CD8-positive, alpha-beta T cell (primary cell): ENCODE measurements at places on chromosomes 7 and 10. TPM values are rescaled to one million over a fixed set of nuclear protein-coding genes. Genes with fewer than 3 reads are reported as not detected.

The SPDYE9 gene
- not detected for total RNA-seq

- no peak for DNase-seq
These were observed 825 bp downstream of the TMEM176A start for GRCh38 chr7:150801242-150801945.

The EPO gene
- not detected for total RNA-seq

- no peak for DNase-seq
These were observed 1.6 kb downstream of the GLUD1 start for GRCh38 chr10:87092861-87093631.

DNA sequence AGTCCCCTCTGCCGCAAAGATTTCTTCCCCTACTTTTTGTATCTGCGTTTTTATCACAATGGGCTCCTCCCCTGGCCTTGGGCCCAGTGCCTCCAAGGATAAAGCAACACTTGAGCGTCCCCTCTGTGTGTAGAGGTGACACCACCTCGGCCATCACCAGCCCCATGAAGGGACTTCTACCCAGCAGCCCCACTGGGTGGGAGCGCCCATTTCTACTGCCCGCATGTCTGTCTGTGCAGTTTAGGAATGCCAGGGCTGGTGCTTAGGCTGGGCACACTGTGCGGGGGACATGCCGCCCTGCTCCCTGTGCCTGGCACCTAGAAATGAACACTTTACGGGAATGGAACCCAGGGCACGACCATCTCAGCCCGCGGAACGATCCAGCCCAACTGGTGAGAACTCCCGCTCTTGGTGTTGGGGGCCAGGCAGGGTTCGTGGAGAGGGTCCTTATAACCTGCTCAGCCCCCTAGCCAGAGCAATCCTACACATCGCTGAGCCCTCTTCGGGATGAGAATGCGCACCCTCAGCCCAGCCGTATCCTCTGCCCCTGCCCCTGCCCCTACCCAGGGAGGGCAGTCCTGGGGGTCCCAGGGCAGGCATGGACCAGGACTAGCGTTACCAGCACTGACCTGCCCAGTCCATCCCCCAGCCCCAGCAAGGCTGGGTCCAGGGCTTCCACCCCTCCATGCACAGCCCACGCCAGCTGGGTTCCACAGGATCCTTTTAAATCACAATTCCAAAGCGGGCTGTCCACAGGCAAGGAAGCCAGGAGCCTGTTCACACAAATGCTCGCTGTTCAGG lies 12.8 kb downstream of the CRYGN start:
- DNase-seq, result no peak

The TMEM236 gene
- total RNA-seq, result not detected

DNA sequence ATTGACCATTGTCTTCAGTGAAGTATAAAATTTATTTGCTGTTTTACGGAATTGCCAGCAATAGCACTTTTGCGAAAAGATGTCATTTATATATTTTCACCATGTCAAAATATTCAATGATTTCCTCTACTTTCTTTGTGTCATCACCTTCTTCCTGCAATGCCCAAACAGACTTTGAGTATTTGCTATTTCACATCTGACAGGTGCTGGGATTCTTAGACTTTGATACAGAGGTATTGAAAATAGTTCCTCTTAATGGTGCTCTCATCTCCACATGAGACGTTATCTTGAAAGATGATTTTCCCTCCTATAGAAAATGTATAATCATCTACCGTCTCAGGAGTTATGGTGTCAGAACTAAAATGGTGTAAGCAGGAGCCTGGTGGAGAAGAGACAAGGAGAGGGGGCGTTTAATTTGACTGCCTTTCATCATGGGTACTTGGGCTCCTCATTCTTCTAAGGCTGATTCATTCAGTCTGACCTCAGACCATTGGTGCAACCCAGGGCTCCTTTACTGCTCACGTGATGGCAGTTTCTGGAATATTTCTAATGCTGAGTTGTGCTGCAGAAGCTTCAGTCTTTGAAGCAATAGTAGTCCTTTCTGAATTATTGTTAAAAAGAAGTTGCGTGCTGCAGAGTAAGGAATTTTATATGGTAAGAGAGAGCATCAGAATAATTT lies 404.6 kb downstream of the PHTF2 start:
- no peak for DNase-seq

The HOXA10 gene
- not detected for total RNA-seq

DNA sequence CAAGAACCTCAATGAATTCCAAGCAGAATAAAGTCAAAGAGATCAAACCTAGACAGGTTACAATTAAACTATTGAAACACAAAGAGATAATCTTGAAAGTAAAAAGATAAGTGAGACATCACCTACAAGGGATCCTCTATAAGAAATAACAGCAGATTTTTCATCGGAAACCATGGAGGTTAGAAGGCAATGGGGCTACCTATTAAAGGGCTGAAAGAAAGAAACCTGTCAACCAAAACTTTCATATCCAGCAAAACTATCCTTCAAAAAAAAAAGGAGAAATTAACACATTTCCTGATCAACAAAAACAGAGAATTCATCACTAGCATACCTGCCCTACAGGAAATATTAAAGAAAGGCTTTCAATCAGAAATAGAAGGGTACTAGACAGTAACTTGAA lies 244.9 kb downstream of the ARHGAP12 start:
- DNase-seq, result no peak

GRCh38 chr7:131889572-131890150 lies 333.2 kb upstream of the PODXL start:
- DNase-seq, result no peak

The TMEM184A gene
- not detected for total RNA-seq

GRCh38 chr7:100185726-100186125 lies 8.0 kb downstream of the STAG3 start:
- no peak for DNase-seq

- DNase-seq, result no peak
These were observed at the start of gene AKR1C3 for GRCh38 chr10:5094265-5095205. AKR1C3 (plus strand) TSS chr10:5094414; CDS start chr10:5094445, 31 bp downstream.

The CALML3 gene
- not detected for total RNA-seq

DNA sequence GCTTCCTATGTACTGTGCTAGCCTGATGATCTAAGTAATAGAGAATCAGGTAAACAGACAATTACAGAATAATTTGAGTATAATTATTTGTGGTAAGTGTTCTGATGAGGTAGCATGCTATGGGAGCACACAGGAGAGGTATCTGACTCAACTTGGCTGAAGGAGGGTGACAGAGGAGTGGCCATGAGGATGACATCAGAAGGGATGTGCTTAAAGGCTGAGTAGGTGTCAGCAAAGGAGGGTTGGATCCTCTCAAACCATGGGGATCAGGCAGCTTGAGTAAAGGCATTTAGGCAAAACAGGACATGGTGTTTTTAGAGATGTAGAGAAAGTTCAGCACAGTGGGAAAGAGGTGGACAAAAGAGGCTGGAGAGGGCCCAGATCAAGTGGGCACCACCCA lies 29.0 kb downstream of the KLHDC10 start:
- no peak for DNase-seq

The NME8 gene
- total RNA-seq, result not detected

DNA sequence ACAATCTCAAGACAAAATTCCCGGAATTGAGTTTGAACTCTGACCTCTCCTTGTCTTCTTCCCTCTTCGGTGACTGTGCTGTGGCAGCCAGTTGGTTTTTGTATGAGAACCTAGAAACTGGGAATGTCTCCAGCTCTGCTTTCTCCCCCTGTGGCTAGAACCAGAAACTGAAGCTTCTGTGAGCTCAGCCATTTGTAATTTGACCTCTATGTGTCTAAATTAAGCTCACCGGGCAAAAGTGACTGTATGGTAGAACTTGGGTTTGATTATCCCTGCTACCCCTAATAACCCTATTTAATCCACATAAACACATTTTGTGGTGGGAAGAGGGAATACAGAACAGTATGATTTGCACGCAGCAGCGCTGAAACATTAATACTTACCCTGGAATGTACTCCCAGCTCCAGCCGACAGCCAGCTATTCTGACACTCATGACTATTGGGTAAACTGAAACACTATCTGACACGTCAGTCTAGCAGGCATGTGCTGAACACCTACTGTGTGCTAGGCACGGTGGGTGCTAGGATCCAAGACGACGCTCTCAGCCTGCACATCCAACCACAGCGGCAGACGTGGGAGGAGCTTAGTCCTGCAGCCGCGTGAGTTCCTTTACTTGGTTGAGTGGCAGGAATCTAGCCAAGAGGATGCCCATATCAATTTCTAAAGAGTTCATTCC lies 324.8 kb downstream of the SFMBT2 start:
- no peak for DNase-seq

- DNase-seq, result no peak
These were observed 12.3 kb downstream of the NHLRC2 start for GRCh38 chr10:113866551-113867394.

GRCh38 chr7:13839063-13839462 lies 150.4 kb downstream of the ETV1 start:
- DNase-seq, result no peak

GRCh38 chr7:21070571-21071090 lies 283.9 kb upstream of the SP8 start:
- no peak for DNase-seq

DNA sequence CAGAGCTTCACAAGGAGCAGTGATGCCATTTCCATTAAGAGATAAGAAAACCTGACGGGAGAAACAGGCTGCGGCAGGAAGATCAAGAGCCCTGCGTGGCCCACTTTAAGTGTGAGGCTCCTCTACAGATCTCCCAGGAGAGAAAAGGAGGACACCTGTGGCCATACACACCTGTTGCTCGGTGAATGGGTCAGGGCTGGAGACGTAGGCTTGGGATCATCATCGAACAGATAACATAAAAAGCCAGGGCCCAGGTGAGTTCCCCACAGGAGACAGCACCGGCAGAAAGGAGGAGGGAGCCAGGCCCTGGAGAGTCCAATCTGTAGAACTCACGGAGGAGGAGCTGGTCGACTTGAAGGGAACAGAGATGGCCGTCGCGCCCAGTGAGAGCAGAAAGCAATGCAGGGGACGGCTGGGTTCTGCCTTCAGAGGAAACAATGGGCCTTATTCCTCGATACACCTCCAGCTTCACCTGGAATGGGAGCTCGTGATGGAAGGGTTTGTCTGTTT lies 556.8 kb downstream of the DNAJB6 start:
- DNase-seq, result no peak

GRCh38 chr7:1275451-1276381 lies 43.0 kb downstream of the UNCX start:
- no peak for DNase-seq

The LRRN3 gene
- total RNA-seq, result 8.4 TPM

- no peak for DNase-seq
These were observed 96.3 kb downstream of the OAT start for GRCh38 chr10:124322191-124322980.

DNA sequence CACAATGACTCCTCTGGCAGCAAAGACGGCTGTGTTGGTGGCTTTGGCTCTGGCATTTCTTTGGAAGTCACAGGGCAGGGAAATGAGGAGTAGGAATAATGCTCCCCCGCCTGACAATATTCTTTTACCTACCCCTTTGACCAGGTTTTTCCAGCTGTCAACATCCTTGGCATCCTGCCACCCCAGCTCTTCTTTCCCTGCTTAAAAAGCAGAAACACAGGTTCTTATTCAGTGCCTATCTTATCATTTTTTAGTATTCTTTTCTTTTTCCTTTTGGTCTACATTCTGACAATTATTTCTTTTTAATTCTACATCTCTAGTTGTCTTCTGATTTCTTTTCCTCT lies 97.7 kb downstream of the CREB5 start:
- no peak for DNase-seq

The TMEM196 gene
- not detected for total RNA-seq

The MYO3A gene
- total RNA-seq, result not detected

The EXOC6 gene
- 6.0 TPM for total RNA-seq

- no peak for DNase-seq
These were observed 437.5 kb downstream of the PLXNA4 start for GRCh38 chr7:132138817-132139216.

GRCh38 chr10:32163071-32163761 lies 107.0 kb upstream of the KIF5B start:
- no peak for DNase-seq

DNA sequence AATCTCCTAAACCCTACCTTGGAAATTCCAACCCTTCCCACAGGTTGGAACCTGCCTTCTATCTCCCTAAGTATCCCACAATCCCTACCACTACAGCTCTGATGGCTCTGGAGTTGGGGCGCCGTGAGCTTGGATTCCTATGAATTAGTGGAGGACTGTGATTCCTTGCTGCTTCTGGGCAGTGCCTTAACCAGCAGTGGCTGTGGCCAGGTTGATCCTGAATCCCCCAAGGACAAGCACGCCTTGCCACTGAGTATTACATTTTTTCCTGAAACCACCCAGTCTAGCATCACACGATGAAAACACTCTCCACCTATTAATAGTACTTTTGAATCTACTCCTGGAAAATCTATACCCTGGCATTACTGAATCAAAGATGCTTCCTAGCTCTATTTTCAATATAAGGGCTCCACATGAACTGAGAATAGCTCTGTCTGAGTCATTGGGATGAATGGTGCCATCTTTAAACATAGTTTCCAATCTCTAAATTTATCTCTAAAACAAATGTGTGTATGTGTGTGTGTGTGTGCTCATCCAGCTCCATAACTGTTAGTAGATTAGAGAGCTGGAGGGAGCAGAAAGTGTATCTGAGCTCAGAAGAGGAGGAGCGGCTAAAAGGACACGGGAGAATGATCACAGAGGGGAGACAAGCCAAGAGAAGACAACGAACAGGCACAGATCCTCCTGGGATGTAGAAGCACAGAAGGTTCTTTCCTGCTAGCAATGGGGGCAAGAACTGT lies 11.9 kb upstream of the INPP5F start:
- no peak for DNase-seq

GRCh38 chr10:69382382-69383117 lies 34.2 kb downstream of the TACR2 start:
- no peak for DNase-seq

DNA sequence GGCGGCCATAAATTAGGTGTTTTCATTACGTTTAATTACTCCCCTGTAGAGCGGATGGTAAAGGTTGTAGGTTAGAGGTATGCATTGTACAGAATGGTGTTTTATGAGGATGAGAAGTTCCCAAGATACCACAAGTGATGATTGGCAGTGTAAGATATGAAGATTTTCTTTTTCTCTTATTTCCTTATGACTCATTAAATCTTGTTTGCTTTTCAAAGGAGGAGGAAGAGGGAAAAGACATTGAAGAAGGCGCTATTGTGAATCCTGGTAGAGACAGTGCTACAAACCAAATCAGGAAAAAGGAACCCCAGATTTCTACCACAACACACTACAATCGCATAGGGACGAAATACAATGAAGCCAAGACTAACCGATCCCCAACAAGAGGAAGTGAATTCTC lies 133.9 kb downstream of the AASS start:
- no peak for DNase-seq

The NANOS1 gene
- total RNA-seq, result 0.41 TPM

- DNase-seq, result no peak
These were observed 222.0 kb upstream of the ZMIZ1 start for GRCh38 chr10:78846760-78847159.

The HOXA2 gene
- not detected for total RNA-seq
